NCI-H1436 treated with DMSO at 0.1 percent for 48 hours (cell line): ENCODE measurements at places on chromosomes 13 and 19.

GRCh38 chr19:48737360-48737998 lies 2.9 kb downstream of the RASIP1 start:
- no peak for DNase-seq

GRCh38 chr13:49858178-49858856 lies 65.8 kb upstream of the KPNA3 start:
- no peak for DNase-seq

GRCh38 chr13:42478531-42479156 lies 95.3 kb upstream of the TNFSF11 start:
- no peak for DNase-seq

DNA sequence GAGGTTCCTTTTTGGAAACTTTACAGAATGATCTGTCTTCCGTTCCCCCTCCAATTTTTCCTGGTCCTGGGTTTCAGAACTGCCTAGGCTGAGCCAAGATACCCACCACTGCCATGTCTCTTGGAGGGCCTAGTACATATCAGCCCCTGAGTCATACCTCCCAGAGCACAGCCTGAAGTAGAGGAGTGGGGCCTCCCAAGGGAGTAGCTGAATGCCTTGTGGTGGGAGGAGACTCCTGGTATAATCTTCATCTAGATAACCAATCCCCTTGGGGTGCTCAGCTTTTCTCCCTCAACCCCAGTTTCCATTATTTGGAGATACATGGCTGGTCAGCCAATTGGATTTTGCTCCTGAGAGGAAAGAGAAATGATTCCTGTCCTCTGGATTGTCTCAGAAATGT lies 30.3 kb downstream of the ZNF763 start:
- no peak for DNase-seq

- DNase-seq = no peak
Measured at GRCh38 chr19:42023121-42023942, 29.3 kb upstream of the ATP1A3 start.

DNA sequence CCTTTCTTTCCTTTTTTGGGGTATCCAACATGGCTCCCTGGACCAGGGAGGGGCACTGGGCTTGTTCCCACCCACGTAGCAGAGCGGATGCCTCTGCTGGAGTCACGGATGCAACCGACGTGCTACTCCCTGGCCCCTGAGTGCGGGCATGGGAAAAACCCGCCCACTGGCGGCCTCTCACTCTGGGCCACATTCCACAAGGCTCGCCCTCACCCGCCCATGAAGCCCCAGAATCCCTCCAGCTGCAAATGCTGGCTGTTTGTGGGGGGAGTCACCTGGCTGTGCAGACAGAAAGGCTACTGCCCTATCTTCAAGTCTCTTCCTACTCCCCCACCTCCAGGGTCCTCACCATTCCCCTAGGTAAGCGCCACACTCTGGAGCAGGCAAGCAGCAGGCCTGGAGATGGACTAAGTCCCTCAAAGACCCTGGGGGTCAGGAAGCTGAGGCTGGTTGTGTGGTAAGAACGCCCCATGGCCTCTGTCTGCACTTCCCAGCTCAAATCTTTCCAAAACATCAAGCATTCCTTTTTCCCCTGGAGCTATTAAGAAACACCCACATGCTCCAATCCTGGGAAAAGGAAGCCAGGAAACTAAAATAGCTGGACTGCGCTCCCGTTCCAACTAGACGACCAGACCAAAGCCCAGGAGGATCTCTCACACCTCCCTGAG lies 17.9 kb upstream of the EPHX3 start:
- DNase-seq = no peak

DNA sequence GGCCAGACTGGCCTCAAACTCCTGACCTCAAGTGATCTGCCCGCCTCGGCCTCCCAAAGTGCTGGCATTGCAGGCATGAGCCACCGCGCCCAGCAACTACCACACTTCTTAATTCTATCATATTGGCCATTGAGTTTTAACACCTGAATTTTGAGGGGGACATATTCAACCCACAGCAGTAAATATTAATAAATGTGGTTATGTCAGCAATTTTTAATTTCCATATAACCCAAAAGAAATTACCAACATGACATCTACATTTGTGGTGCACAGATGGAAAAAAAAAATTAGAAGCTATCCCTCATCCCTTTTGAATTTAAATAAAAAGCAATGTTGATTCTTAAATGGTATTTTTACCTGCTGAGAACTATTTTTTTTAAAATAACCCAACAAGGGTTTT lies 88.7 kb downstream of the SLITRK6 start:
- DNase-seq = no peak

- DNase-seq = no peak
Measured at GRCh38 chr13:79407349-79407979, 1.4 kb upstream of the RBM26 start.

- no peak for DNase-seq
Measured at GRCh38 chr13:26957182-26957581, 196.6 kb upstream of the GPR12 start.

GRCh38 chr13:110499621-110500281 lies 61.8 kb downstream of the RAB20 start:
- DNase-seq = no peak

DNA sequence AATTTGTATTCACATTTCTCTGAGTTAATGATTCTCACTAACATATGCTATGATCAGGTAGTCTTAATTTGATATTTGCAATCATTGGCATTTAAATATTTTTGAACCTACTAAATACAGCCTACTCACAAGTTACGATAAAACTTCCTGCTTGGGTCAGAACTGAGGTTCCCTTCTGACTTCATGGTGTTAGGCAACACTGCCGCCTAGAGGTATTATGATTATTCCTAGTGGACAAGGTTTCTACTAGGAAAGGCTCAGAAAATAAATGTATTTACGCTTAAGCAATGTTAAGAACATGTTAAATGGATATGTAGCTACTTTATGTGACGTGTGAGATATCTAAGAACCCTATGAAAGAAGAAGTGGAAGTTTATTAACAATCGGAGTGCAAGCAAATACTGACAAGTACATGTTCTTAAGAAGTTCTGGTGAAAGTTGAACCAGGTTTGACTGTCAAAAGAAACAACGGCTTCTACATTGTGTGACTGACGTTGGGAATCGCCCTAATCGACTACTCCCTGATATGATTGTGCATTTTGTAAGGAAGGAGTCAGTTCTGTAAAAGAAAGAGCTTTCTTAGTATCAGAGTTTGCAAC lies 1395.8 kb downstream of the SLITRK5 start:
- peak; percentile 44 for DNase-seq

GRCh38 chr13:64855506-64855905 lies 2374.6 kb downstream of the PCDH9 start:
- DNase-seq = no peak

GRCh38 chr13:103812971-103813370 lies 746.8 kb upstream of the SLC10A2 start:
- no peak for DNase-seq

DNA sequence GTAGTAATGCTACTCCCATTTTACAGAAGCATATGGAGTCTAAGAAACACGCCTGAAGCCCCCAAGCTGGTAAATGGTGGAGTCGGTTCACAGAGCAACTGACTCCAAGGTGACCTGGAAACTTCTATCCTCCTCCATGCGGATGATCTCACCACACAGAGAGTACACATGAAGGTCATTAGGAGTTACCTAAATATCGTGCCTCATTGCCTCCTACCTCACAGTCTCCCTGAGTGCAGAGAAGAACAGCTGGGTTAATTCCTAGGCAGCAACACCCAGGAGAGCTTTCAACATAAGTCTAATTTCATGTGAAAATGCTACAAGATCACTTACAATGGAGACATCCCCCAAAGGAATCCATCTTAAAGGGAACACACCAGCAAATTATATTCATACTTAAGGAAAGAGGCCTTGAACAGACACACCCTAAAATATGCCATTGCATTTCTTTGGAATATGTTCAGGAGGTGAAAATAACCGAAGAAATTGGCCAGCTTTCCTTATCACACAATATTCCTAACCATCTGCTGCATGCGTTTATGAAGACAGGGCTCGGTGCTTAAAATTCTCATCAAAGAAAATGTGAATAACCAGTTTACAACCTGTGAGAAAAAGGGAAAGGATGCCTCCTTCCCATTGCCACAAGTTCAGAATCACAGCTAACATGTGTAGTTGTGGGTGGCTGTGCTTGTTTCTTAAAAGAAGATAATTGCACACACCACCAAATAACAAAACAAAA lies 203.6 kb upstream of the NBEA start:
- no peak for DNase-seq

DNA sequence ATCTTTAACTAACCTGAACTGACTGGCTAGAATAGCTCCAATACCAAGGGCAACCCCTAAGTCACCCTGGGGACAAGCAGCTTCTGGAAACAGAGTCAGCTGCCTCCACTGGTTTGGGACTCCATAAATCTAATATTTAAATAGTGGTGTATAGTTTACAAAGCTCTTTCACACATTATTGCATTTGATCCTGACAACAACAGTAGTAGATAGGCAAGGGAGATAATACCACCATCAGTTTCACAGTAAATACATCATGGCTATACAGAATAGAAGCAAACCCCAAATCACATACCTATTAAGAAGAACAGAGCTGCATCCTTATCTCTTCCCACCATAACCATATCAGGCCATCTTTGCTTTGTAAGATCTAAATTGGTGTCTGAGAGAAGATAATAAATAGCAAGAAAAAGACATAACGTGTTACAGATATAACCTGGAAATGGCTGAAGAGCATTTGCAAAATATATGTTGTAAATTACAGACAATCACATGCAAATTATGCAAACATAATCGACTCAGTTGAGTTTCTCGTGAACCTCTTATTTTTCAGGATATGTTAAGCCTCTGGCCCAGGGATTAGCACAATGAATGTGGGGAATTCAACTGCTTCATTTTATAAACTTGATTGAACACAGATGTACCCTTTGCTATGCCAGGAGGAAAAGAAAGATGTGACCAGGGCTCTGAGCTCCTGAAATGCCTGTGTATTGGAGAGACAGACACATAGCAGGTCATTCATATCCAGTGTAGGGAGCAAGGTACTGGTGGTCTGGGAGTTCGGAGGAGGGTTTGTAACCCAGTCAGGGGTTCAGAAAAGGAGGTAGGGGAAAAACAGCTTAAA lies 142.5 kb downstream of the SLC7A1 start:
- no peak for DNase-seq

DNA sequence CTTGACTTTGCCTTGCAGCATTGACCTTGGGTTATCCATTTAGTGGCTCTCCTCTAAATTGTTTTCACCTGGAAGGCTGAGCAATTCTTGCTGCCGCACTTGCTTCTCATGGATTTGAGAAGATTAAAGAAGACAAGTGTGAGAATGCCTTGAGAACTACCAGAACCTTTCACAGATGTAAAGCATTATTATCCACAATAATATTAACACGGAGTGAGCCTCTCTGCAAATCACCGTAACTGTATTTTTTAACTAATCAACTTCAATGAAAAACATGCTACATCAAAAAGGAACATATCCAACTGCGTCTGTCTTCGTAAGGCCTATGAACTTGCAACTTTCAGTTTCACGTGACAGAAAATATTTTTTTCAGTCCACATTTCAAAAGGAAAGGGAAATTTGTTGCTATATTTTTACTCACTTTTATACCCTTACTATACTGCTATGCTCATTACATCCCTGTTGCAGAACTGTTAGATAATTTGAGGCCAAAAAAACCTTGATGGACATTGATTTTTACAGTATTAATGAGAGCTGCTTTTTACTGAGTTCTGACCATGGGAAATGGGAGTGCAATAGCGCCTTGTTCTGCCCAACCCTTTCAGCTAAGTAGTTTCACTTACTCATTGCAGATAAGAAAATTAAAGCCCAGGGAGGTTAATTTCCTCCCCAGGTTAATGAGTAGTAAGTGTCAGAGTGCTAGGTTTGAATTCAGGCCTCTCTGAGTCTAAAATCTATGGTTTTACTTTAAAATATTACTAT lies 93.8 kb upstream of the RAP2A start:
- no peak for DNase-seq

DNA sequence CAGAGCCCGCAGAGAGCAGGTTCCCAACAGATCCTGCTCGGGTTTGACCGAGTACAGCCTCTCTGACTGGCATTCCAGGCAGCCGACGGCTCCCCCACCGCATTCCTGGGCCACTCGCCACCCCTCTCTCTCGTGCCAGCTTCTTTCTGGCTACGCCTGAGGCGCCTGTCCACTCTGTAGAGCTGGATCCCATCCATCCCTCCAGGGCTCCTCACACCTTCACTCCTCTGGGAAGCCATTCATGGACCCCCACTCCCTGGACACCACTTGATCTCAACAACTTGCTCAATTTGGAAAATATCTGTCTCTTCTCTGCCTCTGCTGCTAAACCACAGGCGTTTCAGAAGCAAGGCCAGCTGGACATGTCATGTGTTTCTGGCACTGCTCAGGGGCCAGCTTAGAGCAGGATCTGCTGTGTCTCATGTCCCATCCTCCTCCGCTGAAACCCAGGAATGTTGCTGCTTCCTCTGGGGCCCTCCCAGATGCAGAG lies 30.6 kb upstream of the ATP1A3 start:
- no peak for DNase-seq

DNA sequence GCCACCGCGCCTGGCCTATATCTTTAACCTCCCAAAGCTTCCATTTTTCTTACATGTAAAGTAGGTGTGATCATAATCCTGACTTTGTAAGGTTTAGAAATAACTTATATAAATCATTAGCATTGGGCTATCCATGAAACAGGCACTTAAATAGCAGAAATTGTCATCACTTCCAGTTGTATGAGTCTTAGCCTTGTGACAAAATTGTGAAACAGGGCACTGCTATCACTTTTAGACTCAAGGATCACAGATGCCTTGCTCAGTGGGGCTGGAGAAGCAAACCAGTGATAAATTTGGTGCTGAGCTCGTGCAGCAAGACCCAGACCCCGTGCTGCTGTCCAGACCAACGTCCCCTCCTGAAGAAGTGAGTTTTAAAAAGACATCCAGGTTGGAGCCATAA lies 209.7 kb downstream of the KATNAL1 start:
- DNase-seq = no peak

DNA sequence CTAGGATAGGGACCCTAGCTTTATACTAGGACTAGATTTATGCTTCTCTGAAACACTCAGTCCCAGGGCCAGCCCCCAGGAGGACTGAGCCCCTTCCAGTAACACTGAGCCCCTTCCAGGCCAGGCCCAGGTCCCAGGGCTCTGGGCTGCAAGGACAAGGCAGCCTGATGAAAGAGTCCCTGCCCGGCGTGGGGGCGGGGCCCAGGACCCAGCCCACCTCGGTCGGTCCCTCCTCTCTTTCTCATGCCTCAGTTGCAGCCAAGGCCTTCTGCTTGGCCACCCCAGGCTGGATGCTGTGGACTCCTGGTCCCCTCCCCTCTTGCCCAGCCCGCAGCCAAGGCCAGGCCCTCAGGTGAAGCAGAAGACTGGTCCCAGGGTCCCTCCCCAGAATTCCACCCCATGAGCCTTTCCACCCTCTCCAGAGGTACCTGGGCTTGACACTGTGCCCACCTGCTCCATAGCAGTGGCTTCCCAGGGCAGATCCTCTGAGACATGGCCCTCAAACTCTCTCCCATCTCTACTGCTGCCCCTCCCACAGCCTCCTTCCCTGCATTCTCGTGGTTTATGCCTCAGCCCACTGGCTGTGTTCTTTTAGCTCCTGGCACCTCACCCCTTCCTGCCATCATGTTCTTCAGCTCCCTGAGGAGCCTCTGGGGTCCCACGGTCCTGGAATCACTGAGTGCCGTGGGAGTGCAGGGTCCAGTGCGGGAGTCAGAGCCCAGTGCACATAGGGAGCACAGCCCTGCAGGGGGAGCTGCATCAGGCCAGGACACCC lies 53.6 kb upstream of the C1QTNF9B start:
- no peak for DNase-seq
